ENCODE measurements at places on chromosomes 2 and 18. TPM values are rescaled to one million over a fixed set of nuclear protein-coding genes. Genes with fewer than 3 reads are reported as not detected.

Gene MALT1
- 22.9 TPM for polyA plus RNA-seq

Gene SKA1
- polyA plus RNA-seq, result 9.7 TPM

Gene C2orf15
- polyA plus RNA-seq, result not detected

Gene SULT1C4
- 0.05 TPM for polyA plus RNA-seq

Gene GPR45
- not detected for polyA plus RNA-seq

Gene DTYMK
- 29.6 TPM for polyA plus RNA-seq

Gene DAPL1
- polyA plus RNA-seq, result not detected

Gene NTSR2
- polyA plus RNA-seq, result not detected

DNA sequence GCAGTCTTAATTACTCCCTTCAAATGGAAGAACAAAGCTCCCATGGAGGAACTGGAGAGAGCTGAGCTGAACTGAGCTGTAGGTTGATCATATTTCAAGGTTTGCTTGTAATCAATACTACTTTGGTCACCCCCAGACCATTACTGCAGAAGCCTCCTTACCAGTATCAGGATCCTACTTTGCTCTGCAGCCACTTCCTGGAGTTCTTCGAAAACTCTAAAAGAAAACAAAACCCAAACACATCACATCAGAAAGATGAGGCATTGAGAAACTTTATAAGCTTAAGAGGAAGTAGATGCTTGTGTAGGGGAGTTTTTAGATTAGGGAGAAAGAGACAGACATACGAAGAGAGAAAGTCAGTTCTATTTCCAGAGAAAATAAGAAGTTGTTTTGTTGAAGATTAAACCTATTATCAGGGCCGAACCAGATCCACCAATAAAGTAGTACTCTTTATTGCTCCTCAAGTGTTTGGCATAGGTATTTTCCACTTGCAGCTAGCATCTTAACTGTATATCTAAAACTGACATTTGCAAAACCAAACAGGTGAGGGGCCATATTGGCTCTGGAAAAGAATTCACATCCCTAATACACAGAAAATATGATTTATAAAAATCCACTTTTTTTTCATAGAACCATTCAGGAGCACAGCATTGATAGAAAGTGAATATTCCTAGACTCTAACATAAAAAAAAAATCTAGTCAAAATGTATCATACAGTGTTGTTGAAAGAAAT is 166.9 kb upstream of the KLF7 start:
- no peak for DNase-seq

GRCh38 chr2:1743396-1744150 is 742 bp downstream of the PXDN start:
- DNase-seq, result no peak

- DNase-seq, result no peak
Measured at GRCh38 chr2:11027195-11027594, 115.5 kb downstream of the KCNF1 start.

GRCh38 chr2:180675170-180675569 is 305.2 kb upstream of the UBE2E3 start:
- DNase-seq, result no peak

DNA sequence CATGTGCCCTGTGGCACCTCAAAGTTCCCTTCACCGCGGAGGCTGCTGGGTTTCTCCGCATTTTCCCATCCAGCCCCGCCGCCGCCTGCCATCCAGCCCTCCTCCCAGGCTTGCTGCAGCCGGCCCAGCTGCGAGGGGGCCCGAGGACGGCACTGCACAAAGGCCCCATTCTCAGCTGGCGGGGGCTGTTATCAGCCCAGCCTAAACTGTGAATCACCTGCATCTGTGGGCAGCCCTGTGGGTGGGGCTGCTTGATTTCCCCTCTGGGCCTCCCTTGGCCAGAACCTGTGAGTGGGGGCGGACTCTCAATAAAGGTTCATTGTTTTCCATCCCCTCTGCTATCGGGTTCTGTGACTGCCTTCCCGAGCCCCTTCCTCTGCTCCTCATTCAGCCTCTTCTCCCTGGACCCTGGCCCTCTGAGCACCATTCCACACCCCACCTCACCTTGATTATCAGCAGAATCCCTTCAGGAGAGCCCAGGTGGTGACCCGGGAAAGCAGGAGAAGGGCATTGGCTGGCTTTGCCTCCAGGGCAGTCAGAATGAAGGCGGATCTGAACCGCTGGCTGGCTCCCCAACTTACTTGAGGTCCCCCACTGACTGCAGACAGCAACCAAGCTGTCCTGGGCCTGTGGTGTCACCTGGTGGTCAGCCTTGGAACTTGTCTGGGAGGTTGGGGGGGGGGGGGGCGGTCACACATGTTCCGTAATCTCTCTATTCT is 204.5 kb downstream of the ZFP36L2 start:
- DNase-seq, result no peak

GRCh38 chr2:174016447-174016846 is 51.3 kb upstream of the SP3 start:
- DNase-seq, result no peak

DNA sequence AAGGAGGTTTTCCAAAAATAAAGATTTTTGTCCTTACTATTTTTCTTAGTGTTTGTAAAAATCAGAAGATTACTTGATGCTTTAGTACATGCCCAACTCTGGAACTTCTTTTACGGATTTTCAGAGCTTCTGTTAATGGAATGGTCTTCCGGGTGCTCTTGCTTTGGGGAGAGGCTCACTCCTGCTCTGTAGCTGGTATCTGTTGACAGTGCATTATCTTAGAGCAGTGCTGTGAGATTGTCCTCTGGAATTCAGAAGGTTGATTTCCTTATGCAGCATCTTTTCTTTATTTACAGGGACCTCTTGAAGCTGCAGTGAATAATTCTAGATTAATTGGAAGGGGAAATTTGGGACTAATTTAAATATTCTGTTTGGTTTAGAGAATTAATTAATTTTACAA is 4.6 kb downstream of the MAPRE2 start:
- no peak for DNase-seq

DNA sequence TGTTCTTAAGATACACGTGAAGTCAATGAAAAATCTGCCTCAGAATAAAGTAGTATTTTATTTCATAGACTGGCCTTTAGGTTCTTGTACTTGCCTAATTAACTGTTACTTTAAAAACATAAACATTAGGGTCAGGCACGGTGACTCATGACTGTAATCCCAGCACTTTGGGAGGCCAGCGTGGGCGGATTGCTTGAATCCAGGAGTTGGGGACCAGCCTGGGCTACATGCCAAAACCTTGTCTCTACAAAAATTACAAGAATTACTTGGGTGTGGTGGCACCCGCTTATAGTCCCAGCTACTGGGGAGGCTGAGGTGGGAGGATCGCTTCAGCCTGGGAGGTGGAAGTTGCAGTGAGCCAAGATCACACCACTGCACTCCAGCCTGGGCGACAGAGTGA is 16.0 kb upstream of the SNORC start:
- DNase-seq, result peak; percentile 58

- no peak for DNase-seq
Measured at GRCh38 chr2:62653582-62654422, 51.7 kb upstream of the EHBP1 start.

DNA sequence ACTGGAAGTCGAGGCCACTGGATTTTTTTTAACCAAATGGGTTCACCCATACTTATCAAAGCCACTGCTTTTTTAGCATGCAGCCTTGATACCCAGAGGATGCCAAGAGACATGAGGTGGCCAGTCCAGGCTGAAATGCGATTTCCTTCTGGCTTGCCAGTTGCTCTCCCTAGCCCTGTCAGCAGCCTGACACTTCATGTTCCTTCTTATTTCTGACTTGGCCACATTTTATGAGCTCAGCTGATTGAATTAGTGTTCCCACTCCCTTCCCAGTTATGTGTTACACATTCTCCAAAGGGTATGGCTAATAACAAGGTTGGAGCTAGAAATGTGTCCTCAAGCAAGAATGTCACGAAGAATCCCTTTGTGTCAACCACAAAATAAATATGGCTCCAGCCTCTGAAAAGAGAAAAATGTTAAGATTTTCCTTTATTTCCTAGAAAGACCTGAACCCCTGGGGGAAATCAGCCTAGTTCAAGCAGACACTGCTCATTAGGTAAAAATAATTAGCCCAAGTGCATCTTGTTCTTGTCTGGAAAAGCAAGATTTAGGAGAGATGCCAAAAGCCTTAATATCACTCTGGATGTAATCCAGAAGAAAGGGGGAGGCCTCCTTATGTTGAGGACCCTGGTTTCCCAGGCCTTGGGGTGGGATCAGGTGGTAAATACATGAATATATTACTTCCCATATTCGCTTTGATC is 121.7 kb upstream of the TACR1 start:
- DNase-seq, result no peak

- DNase-seq, result no peak
Measured at GRCh38 chr2:15069149-15069548, 436.6 kb downstream of the LRATD1 start.

DNA sequence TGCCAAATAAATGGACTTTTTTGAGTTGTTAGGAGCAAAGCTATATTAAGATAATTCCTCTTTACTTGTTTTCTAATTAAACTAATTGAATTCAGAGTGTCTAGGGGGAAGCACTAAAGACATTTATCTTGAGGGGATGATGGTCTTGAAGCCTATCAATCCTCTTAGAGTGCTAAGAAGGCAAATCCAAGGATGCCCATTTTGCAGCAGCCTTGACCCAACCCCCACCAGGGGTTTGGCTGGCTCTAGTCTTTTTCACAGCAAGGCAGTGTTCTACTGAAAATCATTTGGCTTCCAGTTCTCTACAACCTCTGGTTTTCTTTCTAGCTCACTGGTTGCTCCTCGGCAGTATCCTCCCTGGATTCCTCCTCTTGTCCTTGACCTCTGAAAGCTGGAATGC is 6.5 kb upstream of the RAX start:
- no peak for DNase-seq

DNA sequence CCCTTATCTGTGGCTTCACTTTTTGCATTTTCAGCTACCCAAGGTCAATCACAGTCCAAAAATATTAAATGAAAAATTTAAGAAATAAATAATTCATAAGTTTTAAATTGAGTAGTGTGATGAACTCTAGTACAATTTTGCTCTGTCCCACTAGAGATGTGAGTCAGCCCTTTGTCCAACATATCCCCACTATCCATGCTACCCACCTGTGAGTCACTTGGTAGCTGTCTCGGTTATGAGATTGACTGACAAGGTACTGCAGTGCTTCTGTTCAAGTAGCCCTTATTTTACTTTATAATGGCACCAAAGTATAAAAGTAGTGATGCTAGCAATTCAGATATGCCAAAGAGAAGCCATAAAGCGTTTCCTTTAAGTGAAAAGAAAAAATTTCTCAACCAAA is 28.8 kb downstream of the ADCY3 start:
- DNase-seq, result no peak

DNA sequence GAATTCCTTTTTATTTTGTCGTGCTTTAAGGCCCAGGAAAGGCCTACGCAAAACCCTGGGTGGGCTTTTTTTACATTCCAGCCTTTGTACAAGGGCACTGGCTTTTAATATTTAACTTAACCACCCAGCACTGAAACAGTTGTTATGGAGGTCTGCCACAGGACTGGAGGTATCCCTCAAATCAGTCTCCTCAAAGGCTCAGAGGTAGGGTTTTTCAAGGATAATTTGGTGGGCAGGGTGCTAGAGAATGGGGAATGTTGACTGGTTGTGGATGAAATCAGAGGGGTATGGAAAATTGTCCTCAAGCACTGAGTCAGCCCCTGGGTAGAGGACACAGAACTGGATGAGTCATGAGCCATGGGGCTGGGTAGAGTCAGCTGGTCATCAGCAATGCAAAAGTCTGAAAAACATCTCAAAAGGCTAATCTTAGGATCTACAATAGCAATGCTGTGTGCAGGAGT is 443.1 kb downstream of the THSD7B start:
- no peak for DNase-seq

GRCh38 chr2:171345971-171346722 is 87.6 kb downstream of the METTL8 start:
- no peak for DNase-seq

DNA sequence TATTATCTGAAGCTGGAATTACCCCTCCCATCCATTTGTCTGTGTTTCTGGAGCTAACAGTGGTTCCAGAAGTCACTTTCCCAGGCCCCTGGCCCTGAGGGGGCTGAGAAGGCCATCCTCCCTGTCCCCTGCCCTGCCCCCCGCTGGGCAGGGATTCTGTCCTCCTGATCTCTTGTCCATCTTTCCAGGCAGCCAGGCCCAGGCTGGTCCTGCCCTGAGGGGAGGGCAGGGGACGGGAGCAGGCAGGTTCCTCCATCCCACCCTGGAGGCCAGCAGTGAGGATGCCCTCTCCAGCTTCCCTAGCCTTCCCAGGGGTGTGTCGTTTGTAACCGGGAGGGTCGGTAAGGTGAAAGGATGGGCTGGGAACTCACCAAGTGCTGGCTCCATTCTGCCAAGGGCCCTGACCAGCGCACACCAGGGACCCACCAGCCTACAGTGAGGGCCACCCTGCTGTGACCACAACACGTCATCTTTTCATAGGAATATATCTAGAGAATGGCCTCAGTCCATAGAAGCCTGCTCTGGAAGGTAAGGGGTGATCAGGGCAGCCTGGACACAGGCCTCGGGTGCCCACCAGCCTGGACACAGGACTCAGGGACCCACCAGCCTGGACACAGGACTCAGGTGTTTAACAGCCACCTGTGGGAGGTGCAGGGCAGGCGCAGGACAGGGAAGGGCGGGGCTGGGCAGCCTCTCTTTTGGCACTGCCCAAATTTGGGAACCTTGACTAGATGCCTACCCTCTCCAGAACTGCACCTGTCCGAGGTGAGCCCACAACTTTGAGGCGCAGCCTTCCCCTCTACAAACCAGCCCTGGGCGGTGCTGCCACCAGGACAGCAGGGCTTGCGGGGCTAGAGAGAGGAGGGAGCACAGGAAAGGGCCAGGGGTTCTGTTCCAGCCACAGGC is 35.8 kb upstream of the GPC1 start:
- no peak for DNase-seq

GRCh38 chr2:64492821-64493220 is 31.3 kb upstream of the AFTPH start:
- DNase-seq, result no peak

- DNase-seq, result no peak
Measured at GRCh38 chr18:51194604-51195003, 2.9 kb downstream of the MEX3C start.

Measured in BJ (cell line).